ENCODE measurements at places on chromosomes 1 and 21.

DNA sequence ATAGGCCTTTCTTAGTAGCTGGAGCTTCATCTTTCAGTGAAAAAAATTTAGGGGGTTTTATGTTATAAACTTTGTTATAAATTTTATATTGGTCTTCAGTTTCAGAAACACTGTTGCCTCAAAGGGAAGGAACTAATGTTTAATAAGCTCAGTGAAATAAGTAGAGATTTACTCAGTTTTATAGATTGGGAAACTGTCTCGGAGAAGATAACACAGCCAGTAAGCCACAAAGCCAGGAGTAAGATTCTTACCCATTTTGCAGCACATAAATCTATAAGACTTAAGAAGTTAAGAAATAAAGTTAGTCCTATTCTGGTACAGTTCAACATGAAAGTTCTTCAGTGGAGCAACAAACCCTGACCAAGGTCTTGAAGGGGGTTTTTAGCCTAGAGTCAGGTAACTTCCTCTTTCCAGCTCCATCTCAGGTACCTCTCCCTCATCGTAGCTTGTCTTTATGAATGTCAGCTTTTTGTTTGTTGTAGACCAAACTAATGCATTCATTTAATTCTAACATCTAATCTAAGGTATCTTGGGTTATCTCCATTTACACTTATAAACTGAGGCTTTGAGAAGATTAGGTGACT is 3.3 kb downstream of the KPNA6 start:
- DNase-seq, result no peak

DNA sequence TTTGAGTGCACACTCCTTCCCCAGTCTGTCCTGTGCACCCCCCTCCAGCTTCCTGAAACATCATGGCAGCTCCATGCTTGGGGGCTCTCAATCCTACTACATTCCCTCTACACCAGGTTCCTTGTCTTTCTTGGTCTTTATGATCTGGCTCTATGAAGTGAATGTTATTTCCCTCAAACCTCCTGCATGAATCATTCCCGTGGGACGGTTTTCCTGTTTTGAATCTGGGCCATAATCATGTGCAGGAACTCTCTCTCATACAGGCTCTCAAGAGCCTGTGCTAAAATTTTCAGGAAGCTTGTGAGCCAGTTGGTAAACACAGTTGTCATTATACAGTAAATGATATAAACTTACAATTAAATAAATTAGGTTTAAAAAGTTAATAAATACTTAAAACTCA is 89.8 kb upstream of the KCNE2 start:
- DNase-seq, result no peak

- DNase-seq, result no peak
Observed at GRCh38 chr1:78210175-78210574, 164.4 kb downstream of the GIPC2 start.

DNA sequence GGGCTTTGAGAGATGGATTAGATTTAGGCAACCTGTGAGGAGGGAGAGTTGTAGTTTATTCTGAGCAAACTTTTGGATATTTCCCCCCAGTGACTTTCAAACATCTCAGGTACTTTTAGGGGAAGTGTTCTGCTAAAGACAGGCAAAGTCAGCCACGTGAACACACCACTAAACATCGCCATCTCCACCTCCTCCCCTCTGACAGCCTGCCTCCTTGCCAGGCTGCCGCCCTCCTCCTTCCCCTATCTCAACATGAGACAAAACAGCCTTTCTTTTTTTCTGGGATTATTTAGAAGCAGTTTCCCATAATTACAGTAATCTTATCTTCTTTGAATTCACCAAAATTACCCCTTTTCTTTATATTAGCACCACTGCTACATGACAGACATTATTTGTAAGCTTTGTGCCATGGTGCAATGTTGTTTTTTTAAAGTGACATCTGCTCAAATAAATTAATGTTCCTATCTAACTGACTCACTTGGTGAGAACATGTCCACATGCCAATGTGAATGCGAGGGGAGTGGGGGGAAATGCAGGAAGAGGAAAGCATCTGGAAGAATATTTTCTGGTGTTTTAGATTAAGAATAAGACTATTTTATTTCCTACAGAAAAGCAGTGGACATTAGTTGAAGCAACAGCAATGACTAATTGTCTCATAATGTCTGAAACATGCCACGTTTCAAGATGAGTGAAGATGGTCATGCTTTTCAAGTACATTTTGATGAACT is 147.8 kb upstream of the ATP1B1 start:
- DNase-seq, result no peak

- DNase-seq, result no peak
Observed at GRCh38 chr1:200479816-200480215, 70.0 kb upstream of the ZNF281 start.

- DNase-seq, result no peak
Observed at GRCh38 chr1:217482356-217483102, 148.4 kb downstream of the GPATCH2 start.

DNA sequence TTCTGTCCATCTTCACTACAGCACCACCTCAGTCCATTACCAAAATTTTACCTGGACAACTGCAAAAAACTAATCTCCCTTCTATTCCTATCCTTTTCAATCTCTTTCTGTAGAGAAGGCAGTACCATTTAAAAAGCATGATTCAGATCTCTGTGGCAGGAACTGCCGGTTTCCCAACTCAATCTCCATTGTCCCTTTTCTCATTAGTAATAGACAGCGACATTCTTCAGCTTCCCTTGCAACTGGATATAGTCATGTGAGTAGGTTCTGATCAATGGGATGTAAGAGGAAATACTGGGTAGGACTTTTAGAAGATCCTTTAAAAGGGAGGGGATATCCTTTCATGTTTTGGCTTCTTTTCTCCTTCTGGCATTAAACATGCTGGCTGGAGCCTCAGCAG is 74.9 kb downstream of the ADCY10 start:
- DNase-seq, result no peak
